Stimulated activated CD4-positive, alpha-beta T cell treated with anti-CD3 and anti-CD28 coated beads, Interleukin-1b, Interleukin-23, amount 100 ng/mL, for 48 hours (primary cell): ENCODE measurements at places on chromosomes 4 and X.
A peak's percentile ranks its signal among the peaks of the same experiment; 100 is the strongest.

- DNase-seq = no peak
These were observed 32.3 kb upstream of the KDR start for GRCh38 chr4:55157559-55158277.

- DNase-seq = no peak
These were observed 4.0 kb downstream of the POU3F4 start for GRCh38 chrX:83512111-83512510.

- DNase-seq = peak; percentile 68
These were observed 71.8 kb downstream of the NBDY start for GRCh38 chrX:56800801-56801200.

DNA sequence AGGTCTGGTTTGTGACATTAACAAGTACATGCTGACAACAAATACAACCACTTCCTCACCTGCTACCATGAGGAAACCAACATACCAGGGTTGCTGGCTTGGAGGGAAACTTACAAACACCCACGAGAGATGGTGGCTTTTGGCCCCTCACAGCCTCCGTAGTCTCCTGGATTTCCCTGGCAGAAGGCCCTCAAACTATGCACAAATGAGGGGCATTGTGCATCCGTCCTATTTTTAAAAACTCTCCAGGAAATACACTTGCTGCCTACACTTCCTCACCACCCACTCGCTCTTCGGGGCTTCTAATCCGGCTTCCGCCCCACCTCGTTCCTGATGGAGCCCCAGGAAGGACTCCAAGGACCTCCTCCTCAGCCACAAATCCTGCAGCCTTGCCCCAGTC is 355.0 kb upstream of the GATB start:
- DNase-seq = peak; percentile 31

GRCh38 chrX:48468247-48468671 is 1.8 kb downstream of the SLC38A5 start:
- peak; percentile 52 for DNase-seq

- no peak for DNase-seq
These were observed 262.5 kb upstream of the NDST3 start for GRCh38 chr4:117771647-117772337.

GRCh38 chrX:3435057-3435456 is 88.6 kb upstream of the MXRA5 start:
- DNase-seq = no peak

- DNase-seq = no peak
These were observed 90.2 kb downstream of the CXCL13 start for GRCh38 chr4:77695774-77696173.

DNA sequence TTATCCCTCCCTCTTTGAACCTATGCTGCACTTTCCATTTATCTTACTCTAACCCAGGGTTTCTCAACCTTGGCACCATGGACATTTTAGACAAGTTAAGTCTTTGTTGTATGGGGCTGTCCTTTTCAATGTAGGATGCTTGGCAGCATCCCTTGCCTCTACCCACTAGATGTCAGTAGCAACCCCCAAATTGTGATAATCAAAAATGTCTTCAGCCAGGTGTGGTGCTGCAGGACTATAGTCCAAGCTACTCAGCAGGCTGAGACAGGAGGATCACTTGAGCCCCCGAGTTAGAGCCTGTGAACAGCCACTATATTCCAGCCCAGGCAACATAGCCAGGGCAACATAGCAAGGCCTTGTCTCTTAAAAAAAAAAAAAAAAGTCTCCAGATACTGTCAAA is 7.0 kb downstream of the LRCH2 start:
- DNase-seq = no peak

- DNase-seq = no peak
These were observed 42.5 kb downstream of the BEX3 start for GRCh38 chrX:103418811-103419340.

- peak; percentile 47 for DNase-seq
These were observed 570 bp downstream of the WDR44 start for GRCh38 chrX:118346258-118347094.

DNA sequence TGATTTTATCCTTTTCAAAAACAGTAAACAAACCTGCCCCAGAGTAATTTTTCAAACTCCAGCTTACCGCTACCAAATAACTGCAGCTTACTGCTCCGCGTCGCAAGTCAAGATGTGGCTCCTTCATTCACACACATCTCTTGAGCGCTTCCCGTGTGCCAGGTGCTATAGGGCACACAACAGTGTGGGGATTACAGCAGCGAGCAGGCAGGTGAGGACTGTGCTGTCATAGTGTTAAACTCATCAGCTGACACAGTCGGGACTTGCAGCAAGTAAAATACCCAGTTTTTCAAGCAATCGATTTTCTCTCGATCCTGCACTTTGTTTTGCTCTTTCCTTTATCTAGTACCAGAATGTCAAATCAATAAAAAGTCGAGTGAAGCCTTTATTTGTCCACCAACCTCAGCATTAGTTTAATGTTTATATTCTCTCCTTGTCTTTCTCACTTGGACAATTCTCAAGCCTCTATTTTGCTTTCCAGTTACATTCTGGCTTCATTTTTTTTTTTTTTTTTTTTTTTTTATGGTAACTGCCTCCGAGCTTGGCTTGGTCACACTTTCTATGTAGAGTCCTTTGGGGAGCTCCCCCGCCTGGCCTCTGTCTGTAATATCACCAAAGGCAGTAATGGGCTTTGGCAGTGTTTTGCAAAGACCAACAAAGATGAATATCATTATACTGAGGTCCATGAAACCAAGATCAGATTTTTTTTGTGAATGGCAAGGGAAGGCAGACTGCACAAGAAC is 8.3 kb upstream of the ASB5 start:
- no peak for DNase-seq

DNA sequence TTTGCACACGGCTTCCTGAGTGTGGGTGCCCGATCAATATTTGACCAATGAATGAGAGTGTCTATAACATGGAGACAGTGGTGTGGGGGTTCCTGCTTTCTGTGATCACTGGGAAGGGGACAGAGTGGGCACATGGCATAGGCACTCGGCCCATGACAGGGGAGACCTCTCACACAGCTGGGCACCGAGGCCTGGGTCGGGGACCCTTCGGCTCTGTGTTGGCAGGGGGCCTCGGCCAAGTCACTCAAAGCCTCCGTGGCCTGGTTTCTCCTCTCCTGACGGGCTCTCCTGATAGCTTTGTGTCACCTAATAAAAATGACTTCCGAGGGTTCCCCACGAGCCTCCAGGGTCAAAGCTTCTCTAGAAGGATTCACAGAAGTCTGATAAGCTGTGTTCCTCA is 43.9 kb upstream of the PSAPL1 start:
- no peak for DNase-seq

- peak; percentile 62 for DNase-seq
These were observed 1.5 kb downstream of the P2RY8 start for GRCh38 chrX:1535241-1536041.

GRCh38 chr4:1623400-1623799 is 60.7 kb downstream of the FAM53A start:
- no peak for DNase-seq

GRCh38 chrX:120000490-120001246 is 57.1 kb upstream of the NKAP start:
- DNase-seq = no peak

DNA sequence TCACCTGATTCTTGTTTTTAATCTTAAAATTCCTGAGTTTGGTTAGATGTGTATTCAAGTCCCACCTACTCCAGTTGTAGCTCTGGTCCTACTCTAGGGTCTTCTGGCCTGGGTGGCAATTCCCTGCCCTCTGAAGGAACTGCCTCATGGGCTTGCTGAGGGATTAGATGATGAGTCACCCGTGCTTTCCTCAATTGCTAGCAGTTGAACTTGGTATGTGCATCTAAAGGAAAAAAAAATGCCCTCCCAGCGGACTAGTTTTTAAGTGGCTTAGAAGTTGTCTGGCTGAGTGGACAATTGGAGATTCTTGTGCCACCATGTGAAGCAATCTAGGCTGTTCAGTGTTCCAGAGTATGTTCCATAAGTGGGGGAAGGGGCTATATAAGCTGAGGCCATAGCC is 127.0 kb downstream of the CCNG2 start:
- no peak for DNase-seq

DNA sequence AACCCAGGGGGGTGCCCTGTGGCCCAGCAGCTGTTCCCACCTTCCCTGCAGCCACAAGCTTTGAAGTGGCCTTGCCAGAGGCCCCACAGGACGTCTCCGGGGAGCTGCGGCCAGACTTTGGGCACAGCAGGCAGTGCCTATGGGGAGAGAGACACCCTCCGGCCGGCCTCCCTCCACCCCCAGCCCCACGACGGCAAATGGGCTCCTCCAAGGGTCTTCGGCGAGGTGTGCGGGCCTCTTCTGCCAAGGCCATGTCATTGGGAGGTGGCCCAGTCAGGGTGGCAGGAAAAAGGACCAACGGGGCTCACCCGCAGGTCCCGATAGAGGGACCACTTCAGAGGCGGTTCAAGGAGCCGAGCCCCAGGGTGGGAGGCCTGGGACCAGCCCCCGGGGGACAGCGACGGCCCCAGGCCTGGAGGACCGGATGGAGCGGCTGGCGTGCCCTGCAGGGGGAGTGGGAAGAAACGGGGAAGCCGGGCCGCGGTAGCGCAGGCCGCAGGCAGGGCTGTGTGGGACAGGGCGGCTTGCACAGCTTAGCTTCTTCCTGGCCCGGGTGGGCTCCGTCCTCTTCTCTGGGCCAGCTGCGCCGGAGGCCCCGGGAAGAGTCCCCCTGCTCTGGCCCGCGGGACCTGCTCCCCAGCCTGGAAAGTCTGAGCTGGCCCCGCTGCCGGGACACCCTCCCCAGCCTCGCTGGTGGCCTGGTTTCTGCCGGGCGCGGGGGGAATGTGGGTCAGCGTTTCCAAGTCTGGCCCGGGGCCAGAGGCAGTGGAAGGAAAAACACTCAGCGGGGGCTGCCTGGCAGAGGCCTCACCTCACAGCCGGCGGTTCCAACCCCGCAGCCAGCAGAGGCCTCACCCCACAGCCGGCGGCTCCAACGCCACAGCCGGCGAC is 21.9 kb upstream of the SPON2 start:
- no peak for DNase-seq

GRCh38 chrX:19515615-19516105 is 352 bp upstream of the MAP3K15 start:
- no peak for DNase-seq

DNA sequence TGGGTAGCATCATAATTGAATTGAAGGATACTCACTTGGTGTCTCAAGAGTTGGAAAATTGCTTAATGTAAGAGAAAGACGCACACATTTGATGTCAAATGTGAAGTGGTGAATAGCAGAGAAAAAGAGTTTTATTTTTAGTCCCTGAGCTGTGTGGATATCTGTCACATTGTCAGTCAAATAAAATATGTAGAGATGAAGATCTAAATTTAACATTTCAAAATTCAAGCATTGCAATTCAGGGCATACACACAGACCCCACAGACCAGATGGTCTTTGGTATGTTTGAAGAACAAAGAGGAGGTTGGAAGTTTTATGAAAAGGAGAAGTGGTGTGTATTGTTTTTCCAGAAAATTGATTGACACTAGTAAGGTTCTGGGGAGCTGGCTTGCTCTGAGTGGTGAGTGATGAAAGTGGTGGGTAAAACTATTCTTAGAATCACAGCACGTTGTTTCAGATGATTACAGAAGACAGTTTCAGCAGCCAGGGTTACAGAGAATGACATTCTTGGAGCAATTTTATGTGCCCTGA is 44.9 kb upstream of the BBS12 start:
- DNase-seq = no peak

- no peak for DNase-seq
These were observed 544.8 kb upstream of the DIPK2B start for GRCh38 chrX:45745479-45745878.

GRCh38 chr4:151940291-151940690 is 179.5 kb upstream of the GATB start:
- DNase-seq = no peak

GRCh38 chrX:136322064-136322463 is 21.3 kb downstream of the ADGRG4 start:
- no peak for DNase-seq

- DNase-seq = no peak
These were observed 25.4 kb upstream of the METAP1 start for GRCh38 chr4:98969878-98970785.

DNA sequence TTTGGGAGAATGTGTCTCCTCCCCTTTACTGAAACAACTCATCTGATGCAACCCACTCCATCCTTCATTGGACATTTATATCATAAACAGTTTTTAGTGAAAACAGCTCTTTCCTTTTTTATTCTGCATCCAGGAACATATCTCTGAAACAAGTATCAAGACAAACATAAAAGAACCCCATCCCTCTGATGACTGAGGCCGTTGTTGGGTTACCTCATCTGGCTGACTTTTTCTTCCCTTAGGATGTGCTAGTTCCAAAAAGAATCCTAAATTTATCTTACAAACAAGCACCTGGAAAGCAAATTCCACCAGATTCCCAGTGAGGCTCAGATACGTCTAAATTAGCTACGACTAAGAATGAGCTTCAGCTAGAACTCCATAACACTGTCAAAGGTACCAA is 483.7 kb upstream of the INTU start:
- no peak for DNase-seq

DNA sequence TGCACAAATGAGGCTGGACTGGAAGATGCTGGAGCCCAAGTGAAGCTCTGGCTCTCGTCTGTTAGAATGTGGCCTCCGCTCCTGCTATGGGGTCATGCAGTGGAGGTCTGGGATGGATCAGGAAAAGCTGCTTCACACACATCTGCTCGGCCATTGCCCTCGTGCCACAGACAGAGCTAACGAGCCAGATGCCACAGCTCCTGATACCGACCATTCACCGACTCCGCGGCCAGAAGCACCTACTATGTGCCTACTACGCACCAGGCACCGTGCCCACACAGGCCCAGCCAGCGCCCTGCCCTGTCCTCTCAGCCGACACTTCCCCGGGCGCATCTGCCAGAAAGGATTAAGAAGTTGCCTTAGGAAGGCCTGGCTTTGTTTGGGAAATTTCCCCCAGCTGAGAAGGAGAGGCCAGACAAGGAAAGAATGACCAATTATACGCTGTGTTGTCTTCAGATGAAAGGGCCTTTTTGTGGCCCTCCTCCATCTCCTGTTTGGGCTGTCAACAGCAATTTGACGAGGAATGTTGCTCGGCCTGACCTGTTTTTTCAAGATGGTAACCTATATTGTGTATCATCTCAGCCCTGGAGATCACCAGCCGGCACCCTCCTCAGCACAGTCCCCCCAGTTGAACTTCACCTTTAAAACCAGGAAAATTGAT is 34.3 kb downstream of the HMX1 start:
- no peak for DNase-seq

DNA sequence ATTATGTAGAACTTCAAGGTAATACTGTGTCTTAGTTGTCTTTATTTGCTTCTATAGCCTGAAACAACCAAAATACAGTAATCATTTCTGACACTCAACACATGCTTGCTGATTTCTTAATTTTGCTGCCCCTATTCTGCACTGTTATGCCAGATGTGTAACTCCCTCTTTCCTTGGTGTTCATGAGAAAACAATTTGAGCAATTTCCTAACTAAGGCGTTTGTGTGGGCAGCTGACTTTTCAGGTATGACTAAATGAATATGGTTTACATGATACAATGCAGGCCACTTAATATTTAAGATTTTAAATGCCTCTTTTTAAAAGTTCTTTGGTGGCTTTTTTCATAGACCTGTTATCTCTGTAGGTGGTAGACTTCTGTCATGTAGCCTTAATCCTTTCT is 46.1 kb upstream of the CENPE start:
- no peak for DNase-seq

- DNase-seq = no peak
These were observed 30.5 kb downstream of the TMEM271 start for GRCh38 chr4:545612-546011.

GRCh38 chrX:3362956-3363355 is 16.5 kb upstream of the MXRA5 start:
- DNase-seq = no peak

- DNase-seq = no peak
These were observed 11.8 kb upstream of the MAN2B2 start for GRCh38 chr4:6562931-6563901.

- no peak for DNase-seq
These were observed 383.7 kb downstream of the NAF1 start for GRCh38 chr4:162782778-162783525.
